ENCODE measurements at places on chromosomes 5 and 9.

- DNase-seq = no peak
These were observed 754 bp downstream of the DCAF12 start for GRCh38 chr9:34125681-34126206.

- no peak for DNase-seq
These were observed 34.0 kb downstream of the KIAA1958 start for GRCh38 chr9:112520656-112521055.

GRCh38 chr5:86864051-86864450 is 246.3 kb downstream of the COX7C start:
- no peak for DNase-seq

- DNase-seq = no peak
These were observed 84.6 kb downstream of the STARD4 start for GRCh38 chr5:111427762-111428161.

GRCh38 chr5:74336297-74336696 is 304.2 kb downstream of the ENC1 start:
- no peak for DNase-seq

- DNase-seq = no peak
These were observed 20.1 kb upstream of the IFNB1 start for GRCh38 chr9:21097817-21098216.

- no peak for DNase-seq
These were observed 45.9 kb downstream of the CSNK1G3 start for GRCh38 chr5:123557907-123558306.

- no peak for DNase-seq
These were observed 128.8 kb downstream of the ATPSCKMT start for GRCh38 chr5:10120934-10121333.

DNA sequence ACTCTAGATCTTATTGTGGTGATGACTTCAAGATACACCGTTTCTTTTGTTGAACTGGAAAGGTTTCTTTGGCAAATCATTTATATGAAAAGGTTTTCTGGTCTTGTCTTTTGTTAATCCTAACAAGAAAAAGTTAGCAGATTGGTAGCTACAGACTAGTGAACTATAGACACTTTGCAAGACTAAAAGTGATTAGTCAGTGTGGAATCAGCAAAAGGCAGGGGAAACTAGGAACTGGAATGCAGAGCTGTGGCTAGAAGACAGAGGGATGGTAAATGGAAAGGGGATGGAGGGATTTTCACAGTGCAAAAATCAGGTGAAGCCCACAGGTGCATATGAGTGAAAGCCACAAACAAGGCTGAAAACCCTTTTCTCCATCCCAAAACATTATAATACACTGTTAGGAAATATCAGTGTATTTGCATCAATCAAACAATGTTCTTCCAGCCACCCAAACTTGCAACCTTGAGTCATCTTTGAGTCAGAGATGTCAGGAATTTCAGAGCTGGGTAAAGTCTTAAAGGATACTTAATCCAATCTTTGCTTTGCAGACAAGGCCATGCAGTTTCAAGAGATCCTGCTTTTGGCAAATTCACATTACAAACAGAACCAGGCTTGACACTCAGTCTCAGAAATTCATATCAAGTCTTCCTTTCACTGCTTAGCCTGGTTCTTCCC is 52.7 kb downstream of the PLK2 start:
- DNase-seq = peak; percentile 46

Measured in non-pigmented ciliary epithelial cell (primary cell).